ENCODE measurements at places on chromosomes 3 and 15.

DNA sequence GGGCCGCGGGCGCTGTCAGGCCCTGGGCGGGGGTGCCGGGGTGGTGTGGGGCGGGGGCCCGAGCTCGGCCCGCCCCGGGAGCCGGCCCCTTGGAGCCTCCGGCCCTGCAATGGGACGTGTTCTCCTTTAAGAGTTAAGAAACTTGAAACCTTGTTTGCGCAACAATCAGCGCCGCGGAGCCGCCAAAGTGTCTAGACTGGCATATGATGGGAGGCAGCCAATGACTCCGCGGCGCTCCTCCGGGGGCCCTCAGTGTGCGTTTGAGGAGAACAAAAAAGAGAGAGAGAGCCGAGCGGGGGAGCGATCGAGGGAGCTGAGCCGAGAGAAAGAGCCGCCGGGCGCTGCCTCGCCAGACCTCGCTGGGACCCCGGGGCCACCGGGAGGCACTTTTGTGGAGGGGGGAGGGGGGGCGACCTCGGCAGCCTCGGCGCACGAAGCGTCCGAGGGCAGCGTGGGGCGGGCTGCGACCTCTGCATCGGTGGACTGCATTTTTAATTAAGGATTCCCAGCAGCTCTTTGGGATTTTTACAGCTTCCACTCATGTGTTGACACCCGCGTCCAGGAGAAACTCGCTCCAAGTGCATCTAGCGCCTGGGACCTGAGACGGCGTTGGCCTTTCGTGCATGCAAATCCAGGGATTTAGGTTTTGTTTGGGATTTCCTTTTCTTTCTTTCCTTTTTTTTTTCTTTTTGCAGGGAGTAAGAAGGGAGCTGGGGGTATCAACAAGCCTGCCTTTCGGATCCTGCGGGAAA is at the start of gene SMAD6:
SMAD6 (plus strand) TSS at position 202 of the 752 bp plus-strand sequence. CDS start 1,023 bp downstream, outside the sequence.
- DNase-seq, result peak; percentile 99

DNA sequence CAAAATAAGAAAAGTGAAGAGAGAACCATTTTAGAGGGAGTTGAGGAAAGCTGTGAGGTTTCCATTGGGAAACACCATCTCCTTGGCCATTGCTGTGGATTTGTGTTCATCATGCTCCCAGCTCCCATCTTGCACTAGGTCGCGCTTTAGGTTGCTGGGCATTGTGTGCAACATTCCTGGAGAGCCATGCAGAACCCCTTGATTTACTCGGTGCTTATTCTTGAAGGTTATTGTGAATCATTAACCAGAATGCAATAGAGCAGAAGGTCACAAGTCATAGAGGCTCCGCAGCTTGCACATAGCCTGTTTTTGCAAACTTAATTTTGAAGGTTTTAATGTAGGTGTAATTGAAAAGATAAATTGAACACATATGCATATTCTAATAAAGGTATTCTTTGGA is 239.2 kb upstream of the IL12A start:
- no peak for DNase-seq

- DNase-seq, result no peak
Measured at GRCh38 chr3:162337630-162338029, 841.0 kb downstream of the OTOL1 start.

DNA sequence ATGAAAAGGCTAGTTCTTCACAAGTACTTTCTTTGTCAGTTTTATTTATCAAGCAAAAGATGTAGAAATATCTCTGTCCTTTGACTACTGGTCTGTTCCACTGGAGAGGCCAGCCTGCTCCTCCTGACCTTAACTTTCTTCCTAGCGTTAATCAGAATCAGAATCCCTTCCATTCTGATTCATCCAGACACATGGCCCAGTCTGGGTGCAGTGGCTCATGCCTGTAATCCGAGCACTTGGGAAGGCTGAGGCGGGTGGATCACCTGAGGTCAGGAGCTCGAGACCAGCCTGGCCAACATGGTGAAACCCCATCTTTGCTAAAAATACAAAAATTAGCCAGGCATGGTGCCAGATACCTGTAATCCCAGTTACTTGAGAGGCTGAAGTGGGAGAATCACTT is 32.0 kb upstream of the MANF start:
- no peak for DNase-seq

DNA sequence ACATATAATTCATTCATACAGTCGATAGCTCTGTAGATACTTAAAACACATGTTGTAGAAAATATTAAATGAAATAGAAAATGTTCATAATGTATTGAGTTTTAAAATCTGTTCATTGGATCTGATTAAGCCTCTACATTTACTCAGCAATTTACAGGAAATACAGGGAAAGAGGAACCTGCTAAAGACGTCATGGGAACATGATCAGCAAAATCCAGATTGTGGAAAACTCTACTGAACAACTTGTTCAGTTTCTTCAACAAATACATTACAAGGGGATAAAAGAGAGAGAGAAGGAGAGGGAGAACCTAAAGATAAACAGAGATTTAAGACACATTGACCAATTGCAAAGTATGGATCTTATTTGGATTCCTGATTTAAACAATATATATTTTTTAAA is 46.7 kb downstream of the KLHL6 start:
- DNase-seq, result no peak

DNA sequence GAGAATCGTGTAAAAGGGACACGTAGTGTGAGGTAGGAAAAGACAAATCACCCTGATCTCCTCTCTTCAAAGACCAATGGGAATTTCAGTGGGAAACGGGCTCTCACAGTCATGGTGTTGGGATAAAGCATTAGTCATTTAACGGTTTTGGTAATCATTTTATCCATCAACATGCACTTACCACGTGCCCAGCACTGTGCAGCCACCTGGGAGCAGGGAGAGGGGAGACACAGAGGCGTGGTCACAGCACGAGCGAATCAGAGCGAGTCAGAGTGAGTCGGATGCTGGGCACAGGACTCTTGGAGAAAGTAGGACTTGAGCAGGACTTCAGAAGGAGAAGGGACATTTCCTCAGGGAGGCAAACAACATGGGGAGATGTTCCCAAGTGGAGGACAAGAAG is 130.8 kb downstream of the MINAR1 start:
- DNase-seq, result no peak

DNA sequence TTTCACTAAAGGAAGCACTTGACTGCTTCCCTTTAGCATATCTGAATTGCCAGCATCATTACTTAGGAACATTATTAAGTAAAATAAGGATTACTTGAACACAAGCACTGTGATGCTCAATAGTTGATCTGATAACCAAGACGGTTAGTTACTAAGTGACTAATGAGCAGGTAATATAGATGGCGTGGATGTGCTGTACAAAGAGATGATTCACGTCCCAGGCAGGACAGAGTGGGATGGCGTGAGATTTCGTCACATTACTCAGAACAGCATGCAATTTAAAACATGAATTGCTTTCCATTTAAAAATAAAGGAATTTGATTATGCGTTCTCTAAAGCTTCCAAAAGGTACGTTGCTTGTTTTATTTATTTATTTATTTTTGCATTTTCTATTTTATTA is 240.0 kb upstream of the ARHGEF26 start:
- DNase-seq, result no peak

- DNase-seq, result no peak
Measured at GRCh38 chr3:151199554-151200438, 3.2 kb downstream of the GPR171 start.

Measured in fibroblast of skin of left quadriceps (primary cell).